RWPE1 (cell line): ENCODE measurements at places on chromosomes 7 and 10.
A peak's percentile ranks its signal among the peaks of the same experiment; 100 is the strongest.

DNA sequence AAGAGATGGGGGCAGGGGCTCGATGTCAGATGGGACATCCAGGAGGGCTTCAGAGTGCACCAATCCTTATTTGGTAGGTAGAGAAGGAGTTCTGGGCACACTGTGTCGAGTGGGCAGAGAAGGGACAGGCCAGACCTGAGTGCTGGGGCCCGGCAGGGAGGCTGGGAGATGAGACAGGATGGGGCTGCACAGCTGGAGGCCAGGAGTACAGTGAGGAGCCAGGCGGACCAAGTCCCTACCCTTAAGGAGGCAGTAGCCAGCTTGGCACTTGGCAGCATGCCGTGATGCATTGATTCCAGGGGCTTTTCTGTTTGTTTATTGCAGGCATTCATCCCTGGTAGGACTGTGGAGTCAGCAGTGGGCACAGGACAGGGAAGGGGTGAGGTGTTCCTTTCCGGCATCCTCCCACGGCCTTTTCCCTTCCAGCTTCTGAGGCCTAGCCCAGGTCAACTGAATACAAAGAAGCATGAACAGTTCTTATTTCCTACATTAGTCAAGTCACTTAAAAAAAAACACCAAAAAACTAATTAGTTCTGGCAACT, 168.8 kb upstream of the CDCA7L start:
- DNase-seq: no peak

DNA sequence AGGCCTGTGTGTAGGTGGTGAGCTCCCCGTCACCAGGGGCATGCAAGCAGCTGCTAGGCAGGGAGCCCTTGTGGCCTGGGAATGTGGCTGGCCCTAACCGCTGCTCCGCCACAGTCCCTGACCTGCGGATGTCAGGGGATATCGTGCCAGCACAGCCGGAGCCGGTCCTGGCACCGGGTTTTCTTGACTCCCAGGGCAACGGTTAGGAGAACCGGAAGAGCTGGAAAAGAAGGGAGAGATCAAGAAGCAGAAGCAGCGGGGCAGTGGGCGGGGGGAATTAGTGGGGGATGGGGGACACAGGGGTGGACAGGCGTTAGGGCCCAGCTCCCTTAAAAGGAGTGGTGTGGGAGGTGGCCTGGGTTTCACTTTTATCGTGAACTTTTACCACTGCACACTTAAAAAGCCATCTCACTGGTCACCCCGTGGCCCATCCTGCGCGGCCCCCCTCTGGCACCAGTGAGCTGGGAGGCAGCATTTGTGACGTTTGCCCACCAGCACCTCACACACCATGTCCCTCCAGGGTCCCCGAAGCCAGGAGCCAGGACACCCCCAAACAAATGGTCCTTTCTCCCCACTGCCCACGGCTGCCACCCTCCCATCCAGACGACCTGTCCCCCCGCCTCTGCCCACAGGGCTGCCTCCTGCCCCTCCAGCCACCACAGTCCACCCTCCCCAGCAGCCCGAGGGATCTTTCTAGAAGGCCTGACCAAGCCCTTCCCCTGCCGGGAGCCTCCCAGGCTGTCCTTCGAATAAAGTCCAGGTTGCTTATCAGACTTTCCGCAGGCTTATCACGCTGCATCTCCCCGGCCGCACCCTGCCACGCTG, 1.8 kb upstream of the MICALL2 start:
- DNase-seq: no peak

DNA sequence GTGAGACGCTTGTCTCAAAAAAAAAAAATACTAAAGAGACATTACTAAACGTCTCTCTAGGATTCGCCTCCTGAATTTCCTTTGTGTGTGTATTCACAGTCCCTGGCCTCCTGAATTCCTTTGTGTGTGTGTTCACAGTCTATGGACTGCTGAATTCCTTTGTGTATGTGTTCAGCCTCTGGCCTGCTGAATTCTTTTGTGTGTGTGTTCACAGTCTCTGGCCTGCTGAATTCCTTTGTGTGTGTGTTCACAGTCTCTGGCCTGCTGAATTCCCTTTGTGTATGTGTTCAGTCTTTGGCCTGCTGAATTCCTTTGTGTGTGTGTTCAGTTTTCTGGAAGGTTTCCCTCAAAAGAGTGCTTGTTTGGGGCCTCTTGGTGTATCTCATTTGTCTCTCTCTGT, 8.2 kb downstream of the BMS1 start:
- no peak for DNase-seq

- DNase-seq: no peak
These were observed 27.2 kb upstream of the SHH start for GRCh38 chr7:155839461-155839860.

DNA sequence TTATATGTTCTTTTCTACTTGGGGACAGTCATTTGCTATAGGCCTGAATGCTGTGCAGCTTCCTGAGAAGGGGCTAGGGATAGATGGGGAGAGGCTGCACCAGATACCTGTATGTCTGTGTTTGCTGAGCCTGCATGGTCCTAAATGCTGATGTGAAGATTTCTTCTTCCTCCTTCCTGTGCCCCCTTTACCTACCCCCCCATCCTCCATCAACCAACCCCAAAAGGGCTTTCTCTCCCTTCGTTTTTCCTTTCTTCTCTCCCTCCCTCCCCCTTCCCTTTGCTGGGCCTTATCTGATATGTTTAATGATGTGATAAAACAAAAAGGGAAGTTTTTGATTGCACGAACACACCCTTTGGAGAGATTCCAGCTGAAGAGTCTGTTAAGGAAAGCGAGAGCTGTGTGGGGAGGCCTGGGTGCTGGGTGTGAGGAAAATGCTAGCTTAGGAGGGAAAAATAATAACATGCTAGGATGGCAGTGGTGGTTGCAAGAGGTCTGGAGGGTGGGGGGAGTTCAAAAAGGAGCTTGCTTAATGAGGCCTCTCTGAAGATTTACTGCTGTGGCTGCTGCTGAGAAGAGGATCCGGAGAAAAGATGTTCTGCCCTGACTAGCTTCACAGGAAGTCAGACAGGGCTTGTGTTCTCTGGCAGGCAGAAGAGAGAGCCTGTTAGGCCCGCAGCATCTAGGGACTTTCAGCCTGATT, 101.8 kb downstream of the SAMD9 start:
- no peak for DNase-seq

GRCh38 chr7:42380401-42380800, 143.4 kb upstream of the GLI3 start:
- DNase-seq: no peak

GRCh38 chr7:104922182-104923009, 91.6 kb upstream of the KMT2E start:
- no peak for DNase-seq

DNA sequence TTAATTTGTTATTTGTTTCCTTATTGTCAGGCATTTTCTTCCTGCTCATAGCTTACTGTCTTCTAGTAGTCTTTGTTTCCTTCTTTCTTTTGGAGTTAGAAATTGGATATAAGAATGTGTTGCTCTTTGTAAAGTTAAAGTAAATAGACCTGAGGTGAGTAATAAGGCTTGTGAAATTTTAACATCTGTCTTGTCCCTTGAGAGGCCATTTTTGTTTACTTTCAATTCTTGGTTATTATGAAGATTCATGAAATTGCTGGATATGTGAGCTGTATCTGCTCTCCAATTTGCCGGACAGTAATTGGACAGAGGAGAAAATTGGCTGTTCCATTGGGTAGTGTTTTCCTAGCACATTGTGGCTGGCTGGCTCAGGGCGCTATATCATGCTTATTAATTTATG, 260.7 kb downstream of the EXOC4 start:
- no peak for DNase-seq

DNA sequence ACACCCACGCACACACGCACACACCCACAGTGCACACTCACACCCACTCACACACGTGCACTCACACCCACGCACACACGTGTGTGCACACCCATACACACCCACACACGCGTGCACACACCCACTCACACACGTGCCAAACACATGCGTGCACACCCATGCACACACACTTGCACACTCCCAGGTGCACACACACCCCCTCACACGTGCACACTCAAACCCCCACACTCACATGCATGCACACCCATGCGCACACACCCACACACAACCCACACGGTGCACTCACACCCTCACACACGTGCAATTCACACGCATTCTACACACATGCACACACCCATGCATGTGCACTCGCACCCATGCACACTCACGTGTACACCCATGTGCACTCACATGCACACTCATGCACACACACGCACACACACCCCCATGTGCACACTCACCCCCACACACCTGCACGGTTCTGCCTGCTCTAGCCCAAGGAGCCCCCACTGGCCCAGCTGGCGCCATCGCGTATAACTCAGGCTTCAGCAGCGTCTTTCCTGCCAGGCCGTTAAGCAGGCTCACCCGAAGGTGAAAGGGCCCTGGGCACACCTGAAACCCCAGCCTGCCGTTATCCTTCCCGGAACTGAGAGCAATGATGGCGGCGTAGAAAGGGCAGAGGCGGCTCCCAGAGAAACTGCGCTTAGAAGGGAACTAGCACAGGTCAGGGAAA, 63.9 kb upstream of the PDGFA start:
- no peak for DNase-seq

GRCh38 chr7:44320141-44320540, 5.3 kb downstream of the CAMK2B start:
- no peak for DNase-seq

DNA sequence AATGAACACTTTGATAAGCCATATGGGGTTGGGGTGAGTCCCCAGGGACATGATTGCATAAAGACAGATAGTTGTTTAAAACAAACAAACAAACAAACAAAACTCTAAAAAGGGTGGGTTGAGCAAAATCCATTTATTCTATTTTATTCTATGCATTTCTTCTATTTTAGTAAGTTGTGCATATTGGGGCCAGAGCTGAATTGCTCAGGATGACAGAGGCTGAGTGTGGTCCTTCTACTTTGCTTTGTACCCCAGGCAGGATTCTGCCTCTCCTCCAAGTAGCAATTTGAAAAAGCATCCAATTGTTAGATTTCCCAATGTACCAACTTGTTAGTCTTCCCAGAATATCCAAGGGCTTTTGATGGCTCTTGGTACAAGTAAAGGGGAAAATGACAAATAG, 29.2 kb upstream of the XPNPEP1 start:
- no peak for DNase-seq

- DNase-seq: no peak
These were observed 413.5 kb downstream of the NRG3 start for GRCh38 chr10:82288461-82288881.

DNA sequence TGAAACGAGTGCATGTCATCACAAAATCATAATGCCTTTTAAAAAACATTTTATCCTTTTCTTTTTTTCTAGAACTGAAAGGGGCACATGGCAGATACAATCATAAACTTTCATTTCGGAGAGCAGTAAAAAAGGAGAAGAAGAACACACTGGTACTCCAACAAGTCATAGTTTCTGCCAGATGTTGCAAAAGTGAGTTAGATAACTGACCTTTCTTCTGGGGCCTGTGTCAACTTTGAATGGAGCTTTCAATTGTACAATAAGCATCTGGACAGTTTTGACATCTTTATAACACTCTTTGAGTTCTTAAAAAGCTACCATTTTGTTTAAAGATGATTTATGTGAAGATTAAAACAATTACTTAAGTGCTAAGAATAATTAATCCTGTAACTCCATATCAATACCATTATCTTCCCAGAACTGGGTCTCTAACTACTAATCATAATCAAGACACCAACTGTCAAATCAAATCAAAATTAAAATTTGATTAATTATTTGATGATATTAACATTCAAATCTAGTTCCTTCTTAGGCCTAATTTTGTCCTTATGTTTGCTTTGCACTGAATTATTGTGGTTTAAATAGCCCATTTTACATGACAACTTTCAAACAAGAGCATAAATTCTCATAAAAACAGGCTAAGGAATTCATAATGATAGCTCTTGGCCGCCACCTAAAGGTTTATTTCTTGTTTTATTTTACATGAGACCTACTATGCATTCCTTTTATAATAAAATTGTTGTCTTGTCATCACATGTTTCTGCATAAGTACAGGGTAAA, 19.5 kb upstream of the ITGB8 start:
- DNase-seq: no peak

GRCh38 chr7:35267411-35267810, 13.5 kb upstream of the TBX20 start:
- DNase-seq: no peak

- peak; percentile 61 for DNase-seq
These were observed 20.1 kb upstream of the ITPRID1 start for GRCh38 chr7:31493714-31494181.

GRCh38 chr10:103925591-103925990, 7.6 kb upstream of the STN1 start:
- DNase-seq: no peak

DNA sequence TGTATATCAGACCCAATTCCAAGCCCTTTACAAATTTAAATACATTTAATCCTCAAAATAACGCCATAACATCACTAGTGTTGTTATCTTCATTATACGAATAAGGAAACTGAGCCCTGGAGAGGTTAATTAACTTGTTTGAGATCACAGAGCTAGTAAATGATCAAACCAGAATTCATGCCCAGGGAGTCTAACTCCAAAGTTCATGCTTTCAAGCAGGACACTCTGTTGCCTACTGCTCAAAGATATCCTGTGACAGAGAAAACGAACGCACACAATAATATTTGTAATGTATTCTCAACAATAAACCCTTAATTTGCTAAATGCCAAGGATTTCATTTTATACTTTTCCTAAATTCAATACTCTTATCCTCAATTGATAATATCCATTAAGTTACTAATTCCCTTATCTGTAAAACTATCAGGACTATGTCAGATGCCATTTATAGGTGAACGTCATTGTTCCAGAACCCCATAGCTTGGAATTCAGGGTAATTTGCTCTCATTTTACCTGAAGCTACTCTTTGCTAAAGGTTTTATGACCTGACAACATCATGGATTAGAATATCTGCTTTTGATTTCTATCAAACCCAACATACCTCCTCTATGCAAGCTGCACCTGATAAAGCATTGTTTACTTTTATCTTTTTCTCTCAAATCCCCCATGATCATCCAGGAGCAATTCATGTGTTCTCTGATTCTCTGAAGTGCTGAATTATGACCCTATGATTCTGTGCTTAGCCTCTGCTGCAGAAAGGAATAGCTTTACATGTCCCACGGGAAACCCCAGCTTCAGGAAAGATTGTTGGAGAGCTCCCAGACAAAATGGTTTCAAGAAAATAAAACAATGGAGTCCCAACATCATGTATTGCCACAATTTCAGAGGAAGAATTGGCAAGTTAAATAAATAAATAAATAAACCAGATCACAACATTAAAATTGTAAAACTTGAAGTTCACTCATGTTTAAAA, 150.2 kb upstream of the CDK1 start:
- DNase-seq: no peak

- no peak for DNase-seq
These were observed 51.6 kb downstream of the CREB3L2 start for GRCh38 chr7:137950263-137950621.

- peak; percentile 84 for DNase-seq
These were observed 124.4 kb downstream of the TACC2 start for GRCh38 chr10:122113161-122113944.

- DNase-seq: no peak
These were observed 72.3 kb downstream of the NRBF2 start for GRCh38 chr10:63205421-63205820.
